ENCODE measurements at places on chromosomes 1 and 21. TPM values are rescaled to one million over a fixed set of nuclear protein-coding genes. Genes with fewer than 3 reads are reported as not detected.
A peak's percentile ranks its signal among the peaks of the same experiment; 100 is the strongest.

The IRF6 gene
- total RNA-seq = 0.14 TPM

GRCh38 chr1:47821760-47822159 lies 175.4 kb downstream of the TRABD2B start:
- no peaks in the 10 kb centered on the region for H3K36me3 ChIP-seq
- H3K27ac ChIP-seq = no peak overlapping the region
- DNase-seq = no peak
- no peaks in the 10 kb centered on the region for H3K4me1 ChIP-seq

The MPL gene
- total RNA-seq = not detected

The TDRD5 gene
- total RNA-seq = not detected

- no peak overlapping the region for H3K4me3 ChIP-seq
- no peak overlapping the region for H3K27ac ChIP-seq
- DNase-seq = peak; percentile 73
- no peaks in the 10 kb centered on the region for H3K36me3 ChIP-seq
These were observed 100.8 kb downstream of the UCK2 start for GRCh38 chr1:165928075-165928731.

DNA sequence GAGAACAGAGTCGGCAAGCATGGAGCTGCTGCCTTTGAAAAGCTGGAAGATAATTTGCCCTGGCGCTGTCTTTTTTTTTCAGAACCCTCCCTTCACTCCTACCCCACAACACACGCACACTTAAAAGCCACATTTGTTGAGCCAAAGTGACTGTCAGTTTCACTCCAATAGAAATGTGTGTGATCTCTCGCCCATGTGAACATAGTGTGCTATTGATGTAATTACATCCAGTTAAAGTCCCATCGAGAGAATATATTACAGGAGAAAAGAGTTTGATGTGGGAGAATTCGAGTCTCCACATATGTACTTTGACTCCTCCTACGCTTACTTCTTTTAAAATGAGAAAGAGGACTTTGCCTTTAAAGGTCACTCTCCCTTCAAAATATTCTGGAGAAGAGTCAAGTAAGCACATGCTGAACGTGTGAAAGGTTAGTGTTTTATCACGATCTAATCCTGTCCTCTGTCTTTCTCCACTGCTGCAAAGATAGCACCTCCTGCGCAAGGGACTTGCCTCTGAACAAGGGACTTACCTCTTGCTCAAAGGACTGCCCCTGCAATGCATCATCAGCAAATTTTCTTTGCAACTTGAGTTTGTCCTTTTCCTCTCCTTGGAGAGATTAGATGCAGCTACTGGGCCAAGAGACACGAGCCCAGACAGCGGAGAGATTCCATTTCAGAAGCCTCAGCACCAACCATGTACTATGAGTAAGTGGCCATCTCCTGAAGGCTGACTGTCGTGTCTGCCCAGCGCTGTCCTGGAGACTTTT lies 613.9 kb downstream of the PTPRU start:
- no peak for DNase-seq
- no peak overlapping the region for H3K27ac ChIP-seq
- peaks cover 13% of the 10 kb centered on the region for H3K27me3 ChIP-seq

GRCh38 chr1:158246650-158247049 lies 7.6 kb upstream of the CD1A start:
- peaks cover 21% of the 10 kb centered on the region for H3K4me1 ChIP-seq
- H3K36me3 ChIP-seq = no peaks in the 10 kb centered on the region
- H3K27me3 ChIP-seq = peaks cover 30% of the 10 kb centered on the region
- no peak overlapping the region for H3K4me3 ChIP-seq

DNA sequence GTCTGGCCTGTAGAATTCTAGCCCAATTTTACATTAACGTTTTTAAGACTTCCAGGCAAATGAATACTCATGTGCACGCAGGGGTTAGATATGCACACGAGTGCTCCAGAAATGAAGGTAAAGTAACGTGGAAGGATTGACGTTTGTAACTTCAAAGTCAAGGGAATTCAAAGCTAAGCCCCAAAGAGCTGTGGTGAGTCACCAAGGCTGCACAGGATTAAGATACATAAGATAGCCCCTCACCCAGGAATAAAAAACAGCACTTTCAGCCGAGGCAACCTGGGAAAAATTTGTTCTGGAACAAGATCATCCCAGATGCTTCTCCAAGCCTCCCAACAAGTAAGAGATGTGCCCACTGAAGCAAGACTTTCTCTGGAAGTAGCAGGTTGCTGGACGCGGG lies 259.6 kb upstream of the PLXNA2 start:
- DNase-seq = no peak
- no peak overlapping the region for H3K27ac ChIP-seq
- no peaks in the 10 kb centered on the region for H3K4me1 ChIP-seq
- no peaks in the 10 kb centered on the region for H3K36me3 ChIP-seq

The TRIM46 gene
- 6.3 TPM for total RNA-seq

The CFAP57 gene
- total RNA-seq = not detected

DNA sequence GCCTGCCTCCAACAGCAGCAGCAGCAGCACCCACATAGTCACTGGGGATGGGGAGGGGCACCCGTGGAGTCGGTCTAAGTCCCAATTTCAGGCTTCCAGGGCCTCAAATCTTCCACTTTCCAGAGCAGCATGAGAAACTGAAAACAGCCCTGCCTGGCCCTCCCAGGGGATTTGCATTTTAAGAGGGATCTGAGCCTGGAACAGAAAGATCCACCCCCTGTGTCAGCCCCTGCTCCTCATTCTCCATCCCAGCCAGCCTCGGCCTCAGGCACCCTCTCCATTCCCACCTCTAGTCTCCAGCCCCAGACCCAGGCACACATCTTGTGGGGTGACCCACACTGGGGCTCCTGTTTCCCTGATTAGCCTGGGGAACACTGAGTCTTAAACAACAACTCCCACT lies 51.8 kb downstream of the FBXO2 start:
- DNase-seq = no peak
- peaks cover 2% of the 10 kb centered on the region for H3K27me3 ChIP-seq
- H3K4me1 ChIP-seq = no peaks in the 10 kb centered on the region
- H3K4me3 ChIP-seq = no peak overlapping the region
- no peak overlapping the region for H3K27ac ChIP-seq
- no peaks in the 10 kb centered on the region for H3K36me3 ChIP-seq

GRCh38 chr1:241250465-241250864 lies 106.5 kb downstream of the RGS7 start:
- H3K4me1 ChIP-seq = no peaks in the 10 kb centered on the region
- H3K27ac ChIP-seq = no peak overlapping the region
- no peaks in the 10 kb centered on the region for H3K36me3 ChIP-seq
- DNase-seq = no peak
- no peak overlapping the region for H3K4me3 ChIP-seq

DNA sequence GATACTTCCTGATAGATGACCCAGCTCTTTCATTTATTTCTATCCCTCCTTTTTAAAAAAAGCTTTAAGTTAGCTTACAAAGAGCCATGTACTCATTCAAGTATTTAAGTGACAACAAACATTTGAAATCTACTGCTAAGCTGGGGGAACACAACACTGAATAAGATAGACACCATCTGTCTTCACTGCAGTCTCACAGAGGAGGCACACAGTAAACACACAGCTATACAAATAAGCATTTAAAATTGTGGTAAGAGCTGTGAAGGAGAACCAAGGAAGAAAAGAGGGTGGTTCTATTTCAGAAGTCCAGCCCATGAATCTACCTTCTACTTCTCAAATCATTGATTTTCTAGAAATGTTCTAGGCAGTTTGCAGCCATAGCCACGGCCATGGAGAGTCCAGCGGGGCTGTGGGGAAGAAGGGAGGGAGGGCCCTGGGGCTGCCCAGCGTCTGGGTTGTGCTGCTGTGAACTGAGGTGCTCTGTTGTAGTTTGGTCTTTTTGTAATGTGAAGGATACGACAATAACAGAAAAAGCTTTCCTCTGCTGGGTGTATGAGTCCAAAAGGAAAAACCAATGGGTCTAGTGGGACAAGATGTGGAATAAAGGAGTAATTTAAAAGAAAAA lies 28.2 kb downstream of the PRDM2 start:
- peak overlapping the region; percentile 67 for H3K27ac ChIP-seq
- H3K4me1 ChIP-seq = peaks cover 62% of the 10 kb centered on the region
- no peaks in the 10 kb centered on the region for H3K27me3 ChIP-seq

DNA sequence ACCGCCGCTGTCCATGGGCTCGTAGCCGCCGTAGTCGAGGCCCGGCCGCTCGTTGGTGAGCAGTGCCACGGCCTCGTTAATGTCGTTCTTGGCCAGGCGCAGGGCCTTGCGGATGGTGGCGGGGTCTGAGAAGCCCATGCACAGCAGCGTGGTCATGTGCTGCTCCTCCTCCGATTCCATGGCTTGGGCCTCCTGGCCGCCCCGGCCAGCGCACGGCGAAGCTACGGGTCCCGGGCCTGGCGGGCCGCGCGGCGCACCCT lies 300 bp downstream of the USP24 start:
- H3K27me3 ChIP-seq = no peaks in the 10 kb centered on the region
- peaks cover 9% of the 10 kb centered on the region for H3K36me3 ChIP-seq
- H3K4me3 ChIP-seq = peak overlapping the region; percentile 97

GRCh38 chr1:181062836-181063428 lies 25.6 kb upstream of the IER5 start:
- peak; percentile 56 for DNase-seq
- H3K27me3 ChIP-seq = no peaks in the 10 kb centered on the region
- H3K4me3 ChIP-seq = peak overlapping the region; percentile 45
- peak overlapping the region; percentile 85 for H3K27ac ChIP-seq
- peaks cover 21% of the 10 kb centered on the region for H3K4me1 ChIP-seq

- H3K4me3 ChIP-seq = no peak overlapping the region
- DNase-seq = no peak
- H3K36me3 ChIP-seq = no peaks in the 10 kb centered on the region
- H3K27ac ChIP-seq = no peak overlapping the region
- peaks cover 5% of the 10 kb centered on the region for H3K27me3 ChIP-seq
These were observed 86.4 kb downstream of the DDAH1 start for GRCh38 chr1:85378534-85378933.

The SH2D1B gene
- not detected for total RNA-seq

GRCh38 chr1:153349363-153350320 lies 1.0 kb upstream of the PGLYRP4 start:
- DNase-seq = no peak
- peaks cover 19% of the 10 kb centered on the region for H3K4me1 ChIP-seq
- no peak overlapping the region for H3K4me3 ChIP-seq
- H3K27ac ChIP-seq = no peak overlapping the region
- H3K27me3 ChIP-seq = peaks cover 11% of the 10 kb centered on the region
- H3K36me3 ChIP-seq = no peaks in the 10 kb centered on the region

The ANKRD65 gene
- not detected for total RNA-seq

GRCh38 chr1:230077011-230077410 lies 10.0 kb downstream of the GALNT2 start:
- peaks cover 57% of the 10 kb centered on the region for H3K4me1 ChIP-seq
- no peaks in the 10 kb centered on the region for H3K27me3 ChIP-seq
- DNase-seq = peak; percentile 41
- H3K4me3 ChIP-seq = no peak overlapping the region

The SIK1 gene
- total RNA-seq = 6.4 TPM

- no peaks in the 10 kb centered on the region for H3K4me1 ChIP-seq
- H3K27me3 ChIP-seq = peaks cover 1% of the 10 kb centered on the region
- H3K36me3 ChIP-seq = no peaks in the 10 kb centered on the region
- DNase-seq = no peak
- no peak overlapping the region for H3K27ac ChIP-seq
- H3K4me3 ChIP-seq = no peak overlapping the region
These were observed 107.8 kb downstream of the NGF start for GRCh38 chr1:115230281-115230680.

The OR2T35 gene
- total RNA-seq = not detected

- H3K27ac ChIP-seq = no peak overlapping the region
- no peak overlapping the region for H3K4me3 ChIP-seq
- H3K27me3 ChIP-seq = peaks cover 3% of the 10 kb centered on the region
- H3K4me1 ChIP-seq = no peaks in the 10 kb centered on the region
These were observed 8.4 kb downstream of the MYBPH start for GRCh38 chr1:203167026-203167912.

DNA sequence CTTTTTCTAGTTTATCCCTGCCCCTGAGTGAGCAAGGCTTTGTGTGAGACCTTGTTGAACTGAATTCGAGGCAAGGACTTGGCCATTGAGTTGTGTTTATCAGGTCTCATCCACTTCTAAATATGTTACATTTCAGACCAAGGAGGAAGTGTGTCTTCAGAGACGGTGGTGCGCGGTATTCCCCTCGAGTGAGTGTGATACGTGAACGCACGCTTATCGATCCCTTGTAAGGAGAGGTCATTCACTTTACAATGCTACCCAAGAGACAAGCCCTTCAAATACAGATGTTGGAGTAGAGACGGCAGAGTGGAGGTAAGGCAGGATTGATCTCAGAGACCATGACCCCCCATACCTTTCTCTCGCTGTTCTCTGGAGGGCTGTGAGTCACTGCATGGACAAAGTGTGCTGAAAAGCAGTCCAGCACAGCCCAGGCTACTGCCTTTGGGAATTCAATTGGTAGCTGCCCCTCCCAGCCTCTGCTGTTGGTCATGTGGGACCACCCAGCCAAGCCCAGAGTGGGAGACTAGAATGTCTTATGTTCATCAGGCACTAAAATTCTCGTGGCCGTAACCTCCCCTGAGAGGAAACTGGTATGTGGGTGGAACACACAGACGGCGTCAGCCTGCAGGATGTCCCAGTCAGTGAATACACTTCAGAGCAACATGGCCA lies 16.3 kb upstream of the MTARC1 start:
- peaks cover 4% of the 10 kb centered on the region for H3K27me3 ChIP-seq
- DNase-seq = no peak
- no peak overlapping the region for H3K27ac ChIP-seq
- H3K4me1 ChIP-seq = no peaks in the 10 kb centered on the region
- no peak overlapping the region for H3K4me3 ChIP-seq

DNA sequence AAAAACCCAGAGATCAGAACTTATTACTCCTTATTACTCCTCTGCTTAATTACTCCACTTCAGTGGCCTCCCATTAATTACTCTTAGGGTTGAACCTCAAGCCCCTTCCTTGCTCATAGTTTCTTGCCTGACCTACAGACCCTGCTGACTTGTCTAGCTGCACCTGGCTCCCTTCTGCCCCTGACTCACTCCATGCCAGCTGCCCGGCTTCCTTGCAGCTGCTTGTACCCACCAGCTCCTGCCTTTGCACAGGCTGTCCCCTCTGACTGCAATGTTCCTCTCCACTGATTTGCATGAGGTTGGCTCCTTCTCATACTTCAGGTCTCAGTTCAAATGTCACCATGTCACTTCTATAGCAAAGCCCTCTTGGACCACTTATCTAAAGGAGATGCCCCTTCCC lies 1.9 kb upstream of the PTPRU start:
- H3K4me1 ChIP-seq = peaks cover 22% of the 10 kb centered on the region
- H3K27ac ChIP-seq = no peak overlapping the region
- H3K4me3 ChIP-seq = no peak overlapping the region
- no peak for DNase-seq
- peaks cover 31% of the 10 kb centered on the region for H3K27me3 ChIP-seq
- no peaks in the 10 kb centered on the region for H3K36me3 ChIP-seq

DNA sequence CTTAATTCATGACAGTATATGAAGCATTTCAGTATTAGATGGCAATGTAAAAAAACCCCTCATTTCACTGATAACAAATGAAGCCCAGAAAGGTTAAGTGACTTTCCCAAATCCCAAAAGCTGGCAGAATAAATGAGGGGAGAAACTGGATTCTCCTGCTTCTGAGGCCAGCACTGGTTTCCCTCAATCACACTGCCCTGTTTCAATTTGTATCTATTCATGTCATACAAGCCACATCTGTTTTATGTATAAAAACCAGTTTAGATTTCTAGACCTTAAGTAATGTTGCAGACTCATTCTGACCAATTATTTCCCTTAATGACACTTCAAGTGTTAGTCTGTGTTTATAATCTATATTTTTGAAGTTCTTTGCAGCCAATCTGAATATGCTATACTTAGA lies 16.8 kb downstream of the PLPPR4 start:
- no peaks in the 10 kb centered on the region for H3K27me3 ChIP-seq
- H3K27ac ChIP-seq = no peak overlapping the region
- no peaks in the 10 kb centered on the region for H3K36me3 ChIP-seq
- H3K4me3 ChIP-seq = no peak overlapping the region
- no peaks in the 10 kb centered on the region for H3K4me1 ChIP-seq

The PFKFB2 gene
- total RNA-seq = 3.1 TPM

All from activated CD4-positive, alpha-beta T cell treated with anti-CD3 and anti-CD28 coated beads for 36 hours (primary cell).